Stimulated activated CD4-positive, alpha-beta T cell treated with anti-CD3 and anti-CD28 coated beads, Interleukin-1b, Interleukin-23, amount 100 ng/mL, for 24 hours (primary cell): ENCODE measurements at places on chromosomes 4 and X.

GRCh38 chr4:953574-953915 lies 19.8 kb downstream of the DGKQ start:
- no peak for DNase-seq

DNA sequence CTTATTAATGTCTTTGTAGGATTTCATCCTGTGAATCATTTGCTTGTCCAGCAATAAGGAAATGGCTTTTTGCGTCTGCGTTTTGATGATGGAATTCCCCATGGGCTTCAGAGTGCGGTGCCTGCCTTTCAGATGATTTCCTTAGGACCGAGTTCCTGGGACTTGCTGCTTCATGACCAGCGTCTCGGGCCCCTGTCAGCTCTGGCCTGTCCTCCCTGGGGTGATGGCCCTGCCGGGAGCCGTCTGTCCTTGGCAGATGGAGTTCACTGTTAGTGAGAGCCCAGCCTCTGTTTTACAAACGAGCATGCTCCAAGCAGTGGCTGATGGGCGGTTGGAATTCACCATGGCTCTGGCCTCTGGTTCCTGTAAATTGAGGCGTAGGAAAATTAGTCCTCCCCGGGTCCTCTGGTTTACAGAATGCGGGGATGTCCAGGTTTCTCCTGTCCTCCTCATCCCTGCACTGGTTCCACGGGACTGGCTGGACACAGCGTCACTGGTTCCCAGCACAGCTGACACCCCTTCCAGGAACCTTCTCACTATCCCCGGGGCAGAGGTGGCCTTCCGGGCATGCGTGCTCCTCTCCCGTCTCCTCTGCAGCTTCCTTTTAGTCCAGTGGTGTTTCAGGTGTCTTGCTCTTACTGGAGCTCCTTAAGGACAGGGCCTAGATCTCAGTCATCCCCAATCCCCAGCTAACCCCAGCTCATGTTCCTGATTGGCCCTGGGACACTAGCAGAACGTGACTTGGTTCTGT lies 34.9 kb downstream of the TBC1D14 start:
- no peak for DNase-seq

DNA sequence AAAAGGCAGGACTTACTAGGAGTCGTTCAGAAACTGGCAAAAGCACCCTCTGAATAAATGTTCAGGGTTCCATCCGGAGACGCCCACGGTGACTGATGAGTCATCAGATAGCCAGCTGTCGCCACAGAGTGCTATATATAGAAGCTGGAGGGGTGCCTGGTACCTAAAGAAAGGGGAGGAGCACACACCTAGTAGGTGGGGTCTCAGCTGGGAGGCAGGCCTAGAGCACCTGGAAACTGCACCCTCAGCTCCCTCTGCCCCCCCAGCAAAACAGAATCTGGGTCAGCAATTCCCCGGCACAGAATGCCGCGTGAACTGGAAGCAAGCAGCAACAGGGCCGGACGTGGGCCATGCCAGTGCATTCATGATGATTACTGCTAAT lies 242.0 kb downstream of the BCOR start:
- peak; percentile 43 for DNase-seq

DNA sequence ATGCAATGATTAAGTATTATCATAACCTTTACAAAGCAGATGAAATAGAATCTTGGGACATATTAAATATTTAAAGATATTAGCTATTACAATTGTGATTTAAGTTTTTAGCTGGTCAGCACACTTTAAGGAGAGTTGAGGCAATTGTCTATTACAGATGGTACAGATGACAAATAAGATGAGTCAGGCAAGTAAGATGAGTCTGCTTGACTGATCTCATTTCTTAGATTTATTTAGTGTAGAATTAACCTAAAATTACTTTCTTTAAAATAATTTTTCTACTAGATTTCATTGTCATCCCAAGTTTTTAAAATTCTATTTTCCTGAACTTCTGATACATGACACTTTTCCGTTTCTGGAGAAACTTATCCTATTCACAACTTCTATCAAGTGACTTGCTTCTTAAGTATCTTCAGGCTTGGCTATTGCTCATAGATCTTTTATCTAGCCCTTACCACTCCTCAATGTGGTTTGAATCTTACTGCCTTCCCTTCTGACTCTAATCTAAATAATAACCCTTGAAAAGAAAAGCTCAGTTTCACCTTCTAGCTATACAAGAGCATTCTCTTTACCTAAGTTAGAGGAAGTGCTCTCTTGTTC lies 32.9 kb downstream of the CXCL1 start:
- no peak for DNase-seq

GRCh38 chr4:100907465-100908454 lies 389.9 kb upstream of the EMCN start:
- no peak for DNase-seq
